Urinary bladder (tissue), 4 donors: ENCODE measurements at places on chromosomes 11 and 22.

DNA sequence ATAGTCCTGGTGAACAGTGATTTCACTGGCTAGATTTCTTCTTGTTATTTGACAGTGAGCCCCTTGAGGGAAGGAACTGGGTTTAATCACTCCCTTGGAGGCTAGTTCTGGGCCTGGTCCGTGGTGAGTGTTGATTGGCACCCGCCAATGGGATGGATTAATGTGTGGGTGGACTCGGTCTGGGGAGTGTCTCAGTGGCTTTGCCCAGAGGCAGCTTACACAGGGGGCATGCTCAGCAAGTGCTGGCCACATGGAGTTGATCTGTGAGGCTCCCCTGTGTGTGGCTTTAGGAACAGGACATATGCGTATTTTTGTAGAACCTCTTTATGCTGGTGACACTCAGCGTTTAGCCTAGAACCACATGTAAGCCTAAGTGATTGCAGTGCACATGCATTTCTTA lies 106.9 kb downstream of the TBC1D22A start:
- no peak for DNase-seq

DNA sequence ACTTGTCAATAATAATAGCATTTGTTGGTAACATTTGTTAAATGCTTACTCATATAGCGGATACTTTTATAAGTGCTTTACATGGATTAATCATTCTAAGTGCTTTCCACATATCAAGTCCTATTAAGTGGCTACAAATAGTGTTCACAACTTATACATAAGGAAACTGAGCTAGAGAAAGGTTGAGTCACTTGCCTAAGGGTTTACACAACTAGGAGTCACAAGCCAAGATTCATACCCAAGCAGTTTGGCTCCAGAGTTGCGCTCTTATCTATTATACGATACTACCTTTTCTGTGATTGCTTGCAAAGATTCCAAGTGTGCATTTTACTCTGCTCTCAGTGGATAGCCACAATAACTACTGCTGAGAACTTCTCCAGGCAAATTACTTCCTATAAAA lies 215.9 kb upstream of the CCDC90B start:
- DNase-seq, result no peak

DNA sequence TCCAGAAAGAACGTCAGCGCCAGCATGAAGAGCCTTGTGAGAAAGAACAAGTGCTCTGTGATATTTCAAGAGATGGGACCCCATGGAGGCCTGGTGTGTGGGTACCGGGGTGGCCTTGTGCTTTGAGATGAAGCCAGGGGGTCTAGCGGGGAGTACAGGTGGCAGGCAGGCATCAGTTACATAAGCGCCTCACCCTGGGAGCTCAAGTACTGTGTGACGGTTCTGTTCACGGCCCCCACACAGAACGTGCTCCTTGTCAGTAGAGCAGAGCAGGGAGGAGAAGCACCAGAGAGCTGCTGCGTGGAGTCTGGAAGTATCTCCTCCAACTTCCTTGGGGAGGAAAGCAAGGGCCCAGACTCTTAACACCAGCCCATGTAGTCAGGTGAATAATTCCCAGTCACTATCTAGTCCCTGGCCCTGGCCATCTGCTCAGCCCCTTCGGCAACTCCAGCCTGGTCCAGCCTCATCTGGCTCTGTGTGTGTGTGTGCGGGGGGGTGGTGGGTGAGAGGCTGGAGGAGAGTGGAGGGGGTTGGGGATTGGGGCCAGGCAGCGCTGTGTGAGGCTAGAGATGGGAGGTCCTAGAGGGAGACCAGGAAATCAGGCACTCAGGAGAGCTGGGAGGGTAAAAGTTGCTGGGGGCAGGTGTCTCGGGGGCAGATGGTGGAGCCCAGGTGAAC lies 32.4 kb downstream of the MCM5 start:
- no peak for DNase-seq

DNA sequence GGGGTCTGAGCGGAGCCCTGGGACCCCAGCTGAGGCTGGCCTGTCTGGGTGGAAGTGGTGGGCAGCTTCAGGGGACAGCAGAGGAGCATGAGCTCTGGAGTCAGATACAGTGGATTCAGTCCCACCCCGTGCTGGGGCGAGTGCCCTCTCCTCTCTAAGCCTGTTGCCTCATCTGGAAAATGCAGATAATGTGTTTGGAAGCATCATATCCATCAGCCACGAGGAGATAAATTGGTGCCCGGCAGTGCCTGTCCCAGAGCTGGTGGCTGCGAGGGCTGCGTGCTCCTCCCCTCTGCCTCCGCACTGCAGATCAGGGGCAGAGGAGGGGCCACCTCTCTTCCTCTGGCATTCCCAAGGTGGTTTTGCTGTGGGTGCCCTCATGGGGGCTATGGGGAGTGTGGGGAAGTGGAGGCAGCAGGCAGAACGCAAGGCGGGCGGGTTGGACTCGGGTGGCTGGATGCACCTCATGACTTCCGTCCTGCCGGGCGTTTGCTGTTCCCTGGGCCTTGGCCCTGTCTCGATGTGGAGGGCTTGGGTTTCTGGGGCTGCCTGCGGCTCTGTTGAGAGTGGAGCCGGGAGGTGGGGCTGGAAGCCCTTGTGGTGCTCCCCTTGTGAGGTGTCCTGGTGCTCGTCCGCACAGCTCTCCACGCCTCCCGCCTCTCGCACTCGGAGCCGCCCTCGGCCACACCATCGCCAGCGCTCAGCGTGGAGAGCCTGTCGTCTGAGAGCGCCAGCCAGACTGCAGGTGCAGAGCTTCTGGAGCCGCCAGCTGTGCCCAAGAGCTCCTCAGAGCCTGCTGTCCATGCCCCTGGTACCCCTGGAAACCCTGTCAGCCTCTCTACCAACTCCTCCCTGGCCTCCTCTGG lies 20.9 kb downstream of the MICALL1 start:
- no peak for DNase-seq

DNA sequence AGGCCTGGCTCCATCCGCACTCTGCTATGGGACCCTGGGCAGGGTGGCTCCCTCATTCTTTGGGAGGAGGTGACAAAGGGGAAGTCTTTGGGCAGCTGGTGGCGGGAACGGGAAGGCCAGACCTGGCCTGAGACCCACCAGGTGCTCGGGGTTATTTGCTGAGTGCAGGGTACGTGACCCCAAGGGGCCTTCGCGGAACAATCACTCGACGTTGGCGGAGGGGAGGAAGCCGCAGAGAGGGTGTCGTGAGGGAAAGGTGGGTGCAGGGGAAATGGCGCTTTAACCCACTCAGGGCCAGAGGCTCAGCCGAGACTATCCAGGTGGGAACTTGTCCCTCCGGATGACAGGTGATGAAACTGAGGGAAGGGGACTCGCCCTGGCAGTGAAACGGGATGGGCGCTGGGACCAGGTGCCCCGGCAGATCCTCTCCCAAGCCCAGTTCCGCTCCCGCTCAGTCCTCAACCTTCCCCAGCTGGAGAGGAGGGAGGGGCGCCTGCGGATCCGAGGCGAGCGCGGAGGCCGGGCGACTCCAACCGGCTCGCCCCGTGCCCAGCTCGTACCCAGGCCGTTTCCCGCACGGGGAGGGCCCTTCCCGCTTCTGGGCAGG lies 911 bp downstream of the A4GALT start:
- no peak for DNase-seq

DNA sequence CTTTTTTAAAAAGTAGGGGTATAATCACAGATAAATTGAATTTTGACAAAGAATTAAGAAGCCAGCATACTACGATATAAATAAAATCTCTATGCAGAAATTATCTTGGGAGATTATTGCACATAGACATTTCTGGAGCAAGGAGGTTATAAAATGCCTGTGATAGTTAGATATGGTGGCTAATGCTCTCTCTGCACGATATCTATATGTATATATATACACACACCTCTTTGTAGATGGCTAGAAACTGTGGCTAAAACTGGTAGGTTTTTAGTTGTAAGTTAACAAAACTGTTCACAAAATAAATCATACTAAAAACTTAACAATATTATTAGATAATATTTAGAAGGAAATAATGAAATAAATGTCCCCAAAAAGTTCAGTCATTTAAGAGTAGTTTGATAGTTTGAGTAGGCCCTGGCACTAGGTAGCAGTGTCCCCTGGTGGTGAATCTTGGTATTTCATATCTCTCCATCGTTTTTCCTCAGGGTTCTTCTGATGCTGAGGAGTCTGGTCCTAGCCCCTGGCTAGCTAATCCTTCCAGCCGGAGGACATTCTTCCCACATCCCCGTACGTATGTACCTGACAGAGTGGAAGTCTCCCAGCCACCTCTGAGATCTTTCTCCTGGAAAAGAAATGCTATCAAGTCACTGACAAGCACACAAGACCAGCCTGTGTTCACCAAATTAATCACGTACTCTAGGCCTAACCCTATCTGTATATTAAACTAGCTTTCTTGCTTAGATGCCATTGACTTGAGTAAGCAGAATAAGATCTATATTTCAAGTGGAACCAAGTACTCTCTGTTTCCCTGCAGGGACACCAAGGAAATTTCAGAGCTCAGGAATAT lies 32.2 kb downstream of the ART5 start:
- DNase-seq, result no peak

DNA sequence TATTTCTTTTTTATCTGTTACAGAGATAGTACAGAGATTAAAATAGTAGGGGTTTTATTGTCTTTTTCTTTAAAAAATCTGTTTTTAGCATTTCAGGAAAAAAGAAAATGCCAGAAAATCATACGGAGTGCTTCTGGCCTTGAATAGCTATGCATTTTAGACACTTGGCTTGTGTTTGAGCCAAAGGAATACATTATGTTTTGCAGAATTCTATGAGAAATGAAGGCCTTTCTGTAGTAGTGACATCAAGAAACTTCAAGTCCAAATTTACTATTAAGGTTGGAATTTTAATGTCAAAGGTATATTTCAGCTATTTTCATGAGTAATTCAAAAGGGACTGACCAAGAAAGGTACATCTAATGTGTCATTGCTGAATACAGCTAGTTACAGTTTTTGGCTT lies 56.3 kb upstream of the DDI1 start:
- no peak for DNase-seq

GRCh38 chr11:67392183-67392715 lies 463 bp downstream of the RAD9A start:
- no peak for DNase-seq

DNA sequence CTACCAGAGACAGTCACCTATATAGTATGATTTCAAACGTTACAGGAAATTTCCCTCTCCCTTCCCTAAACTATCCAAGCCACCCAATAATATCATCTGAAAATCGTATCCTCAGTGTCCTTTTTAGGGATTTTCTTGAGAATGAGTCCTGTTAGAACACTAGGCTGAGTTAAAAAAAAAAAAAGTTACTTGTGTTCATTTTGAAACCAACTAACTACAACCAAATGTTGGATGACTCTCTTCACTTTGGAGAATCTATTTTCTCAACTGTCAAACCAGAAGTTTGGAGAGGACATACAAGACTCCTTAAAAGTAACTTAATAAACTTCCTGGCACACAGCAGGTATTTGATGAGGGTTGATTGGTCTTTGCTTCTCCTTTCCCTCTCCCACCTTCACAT lies 183.2 kb upstream of the SESN3 start:
- DNase-seq, result no peak

DNA sequence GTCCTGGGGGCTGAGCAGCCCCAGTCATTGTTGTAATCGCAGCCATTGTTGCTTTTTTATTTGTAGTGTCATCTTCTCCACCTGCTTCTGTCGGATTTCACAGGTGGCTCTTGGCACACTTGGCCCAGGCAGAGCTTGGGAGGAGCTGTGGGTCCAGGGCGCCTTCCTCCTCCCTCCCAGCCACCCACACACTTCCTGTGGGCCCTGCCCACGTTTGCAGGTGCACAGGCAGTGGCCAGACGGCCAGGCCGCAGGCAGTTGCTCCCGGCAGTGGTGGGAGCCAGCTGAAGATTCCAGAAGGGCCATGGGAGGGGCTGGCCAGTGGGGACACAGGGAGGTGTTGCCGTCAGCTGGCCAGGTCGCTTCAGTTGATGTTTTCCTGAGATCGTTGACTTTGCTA lies 1191.9 kb downstream of the BRD1 start:
- no peak for DNase-seq

DNA sequence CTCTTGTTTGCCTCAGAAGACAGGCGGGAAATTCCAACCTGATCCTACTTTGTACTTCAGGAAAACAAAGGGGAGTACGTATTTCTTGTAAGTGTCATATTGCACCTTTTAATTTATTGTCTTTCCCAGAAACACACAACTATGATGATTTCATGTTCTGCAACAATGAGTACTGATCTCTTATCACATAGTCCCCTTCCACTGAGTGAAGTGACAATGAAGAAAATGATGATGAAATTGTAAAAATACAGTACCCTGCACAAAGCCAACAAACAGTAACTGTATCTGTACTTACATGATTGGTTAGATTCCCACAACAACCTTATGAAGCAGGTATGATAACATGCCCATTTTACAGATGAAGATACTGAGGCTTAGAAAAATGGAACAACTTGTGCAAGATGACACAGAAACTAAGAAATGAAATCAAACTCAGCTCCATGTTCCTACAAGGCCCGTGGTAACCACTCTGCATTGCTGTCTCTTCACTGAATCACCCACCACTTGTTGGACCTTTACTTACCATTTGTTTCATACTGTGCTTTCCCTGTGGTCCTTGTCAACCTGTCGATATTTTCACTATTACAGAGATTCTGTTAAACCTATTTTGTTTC lies 37.5 kb downstream of the SLC1A2 start:
- no peak for DNase-seq

DNA sequence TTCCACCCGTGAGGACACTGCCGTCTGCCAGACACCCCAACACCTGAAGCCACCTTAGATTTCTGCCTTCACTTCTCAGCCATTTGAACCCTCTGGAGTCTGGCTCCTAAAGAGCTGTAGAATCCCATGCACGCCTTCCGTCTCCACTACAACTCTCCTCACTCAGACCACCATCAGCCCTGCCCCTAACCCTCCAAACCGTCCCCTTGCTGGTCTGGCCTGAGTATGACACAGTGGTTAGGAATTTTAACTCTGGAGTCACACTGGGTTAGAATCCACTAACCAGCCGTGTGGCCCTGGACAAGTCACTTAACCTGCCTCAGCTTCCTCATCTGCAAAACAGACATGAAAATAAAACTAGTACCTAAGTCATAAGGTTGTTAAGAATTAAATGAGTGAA lies 3.0 kb downstream of the CNIH2 start:
- DNase-seq, result no peak

DNA sequence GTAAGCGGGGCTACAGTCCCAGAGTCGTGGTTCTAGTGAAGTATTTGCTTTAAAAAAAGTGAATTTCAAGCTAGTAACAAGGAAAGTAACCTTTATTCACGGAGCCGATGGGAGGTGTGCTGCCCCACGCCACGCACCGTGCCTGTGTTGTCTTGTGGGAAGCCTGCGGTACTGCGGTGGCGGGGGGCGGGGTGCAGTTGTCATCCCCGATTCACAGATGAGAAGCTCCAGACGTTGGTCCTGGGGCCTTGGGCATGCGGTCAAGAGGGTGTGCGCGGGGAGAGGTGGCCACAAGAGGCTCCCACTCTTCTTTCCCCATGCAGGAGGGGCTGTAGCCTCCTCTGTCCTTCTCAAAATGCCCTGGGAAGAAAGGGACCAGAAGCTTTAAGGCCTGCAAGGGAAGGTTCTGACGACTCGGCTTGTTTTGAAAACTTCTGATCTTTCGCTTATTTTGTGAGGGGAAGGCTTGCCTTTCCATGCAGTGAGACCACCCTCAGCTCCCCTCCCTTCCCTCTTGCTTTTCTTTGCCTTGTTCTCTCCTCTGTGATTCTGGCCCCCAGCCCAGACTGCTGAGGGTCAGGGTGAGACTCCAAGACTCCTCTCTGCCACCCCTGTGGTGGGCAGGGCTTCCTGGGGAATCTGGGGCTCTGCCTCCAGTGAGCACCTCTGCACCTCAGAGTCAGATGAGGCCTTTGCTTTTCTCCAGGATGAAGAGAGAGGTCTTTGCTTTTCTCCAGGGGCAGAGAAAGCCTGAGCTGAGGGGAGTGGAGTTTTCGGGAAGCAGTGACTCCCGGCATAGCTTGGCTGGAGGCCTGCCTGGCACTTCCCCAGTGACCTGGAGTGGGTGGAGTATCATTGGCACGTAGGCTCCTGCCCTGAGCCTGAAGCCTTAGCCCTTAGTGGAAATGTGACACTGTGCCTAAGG lies 6.2 kb downstream of the GLB1L3 start:
- no peak for DNase-seq
